Hematopoietic multipotent progenitor cell treated with erythropoietin and hydrocortisone succinate and interleukin-3 and kit ligand, for 4 days (in vitro differentiated cells): ENCODE measurements at places on chromosomes 12 and 14.

DNA sequence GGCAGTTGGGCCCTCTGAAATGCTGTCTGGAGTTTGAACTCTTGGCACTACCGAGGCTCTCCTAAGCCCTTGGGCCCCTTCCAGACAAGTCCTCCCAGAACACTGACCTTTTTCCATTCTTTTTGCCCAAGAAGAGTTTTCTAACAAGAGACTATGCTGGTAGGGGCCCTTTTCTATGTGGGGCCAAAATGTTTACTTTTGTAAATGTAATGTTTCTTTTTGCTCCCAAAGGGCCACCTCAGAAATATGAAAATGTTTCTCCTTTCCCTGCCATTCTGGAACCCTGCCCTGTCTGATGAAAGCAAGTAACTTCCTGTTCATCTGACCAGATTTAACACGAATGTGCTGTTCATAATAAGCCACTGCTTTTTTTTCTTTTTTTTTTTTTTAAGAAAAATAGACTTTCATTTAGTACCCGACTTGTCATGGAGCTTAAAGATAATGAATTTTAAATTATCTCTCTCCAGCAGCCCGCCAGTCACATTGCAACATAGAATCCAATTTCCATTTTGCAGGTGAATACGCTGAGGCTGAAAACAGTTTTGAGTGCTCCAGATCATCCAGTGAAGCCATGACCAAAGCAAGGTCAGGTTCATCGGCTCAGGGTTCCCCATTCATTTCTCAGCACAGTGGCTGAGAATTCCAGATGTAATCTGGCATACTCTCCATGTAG is 169.9 kb downstream of the DPF3 start:
- no peak for DNase-seq

DNA sequence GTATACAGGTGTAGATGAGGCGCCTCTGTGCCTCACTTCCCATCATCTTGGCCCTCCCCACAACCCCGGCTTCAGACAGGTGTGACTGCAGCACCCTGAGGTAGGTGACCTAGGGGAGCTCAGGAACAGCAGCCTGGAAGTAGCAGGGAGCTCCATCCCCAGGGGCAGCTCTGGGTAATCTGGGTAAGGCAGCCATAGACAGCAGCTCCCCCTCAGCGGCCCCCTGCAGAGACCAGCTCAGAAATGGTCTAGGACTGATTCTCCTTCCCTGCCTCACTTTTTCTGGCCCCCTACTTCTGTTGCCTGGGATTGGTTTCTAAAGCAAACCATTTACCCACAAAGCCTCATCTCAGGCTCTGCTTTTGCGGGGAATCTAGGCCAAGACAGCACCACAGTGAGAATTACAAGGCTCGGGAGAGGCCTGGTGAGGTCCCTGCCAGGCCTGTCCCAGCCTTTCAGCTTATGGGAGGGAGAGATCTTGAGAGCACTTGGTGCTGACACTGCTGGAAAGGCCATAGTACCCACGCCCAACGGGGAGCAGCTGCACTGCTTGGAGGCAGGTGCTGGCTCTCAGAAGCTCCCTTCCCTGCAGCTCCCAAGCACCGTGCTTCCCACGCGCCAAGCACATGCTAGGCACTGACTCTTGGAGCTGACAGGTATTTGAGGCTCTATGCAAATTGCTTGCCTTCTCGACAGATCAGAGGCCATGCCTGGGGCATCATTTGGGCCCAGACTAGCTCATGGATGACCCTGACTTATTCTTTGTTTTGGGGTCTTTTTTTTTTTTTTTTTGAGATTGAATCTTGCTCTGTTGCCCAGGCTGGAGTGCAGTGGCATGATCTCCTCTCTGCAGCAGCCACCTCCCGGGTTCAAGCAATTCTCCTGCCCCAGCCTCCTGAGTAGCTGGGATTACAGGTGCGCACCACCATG is 45.1 kb upstream of the TRAF3 start:
- DNase-seq: no peak

- peak; percentile 24 for DNase-seq
These were observed 75.3 kb upstream of the DUSP6 start for GRCh38 chr12:89427508-89428156.

DNA sequence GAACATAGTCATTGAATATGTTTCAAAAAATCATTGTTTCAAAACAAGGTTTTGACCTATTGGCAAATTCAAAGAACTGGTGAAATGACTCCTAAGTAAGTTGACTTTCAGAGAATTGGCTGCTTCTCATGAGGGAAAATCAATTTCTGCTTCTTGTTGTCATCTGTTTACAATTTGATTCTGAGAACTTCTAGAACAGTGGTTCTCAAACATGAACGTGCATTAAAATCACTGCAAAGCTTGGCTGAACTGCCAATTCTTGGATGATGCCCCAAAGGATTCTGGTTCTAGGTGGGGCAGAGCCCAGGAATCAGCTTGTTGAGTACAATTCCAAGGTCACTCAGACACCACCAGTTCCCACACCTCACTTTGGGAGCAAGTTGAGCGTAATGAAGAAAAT is 83.9 kb downstream of the ZFP36L1 start:
- DNase-seq: no peak

DNA sequence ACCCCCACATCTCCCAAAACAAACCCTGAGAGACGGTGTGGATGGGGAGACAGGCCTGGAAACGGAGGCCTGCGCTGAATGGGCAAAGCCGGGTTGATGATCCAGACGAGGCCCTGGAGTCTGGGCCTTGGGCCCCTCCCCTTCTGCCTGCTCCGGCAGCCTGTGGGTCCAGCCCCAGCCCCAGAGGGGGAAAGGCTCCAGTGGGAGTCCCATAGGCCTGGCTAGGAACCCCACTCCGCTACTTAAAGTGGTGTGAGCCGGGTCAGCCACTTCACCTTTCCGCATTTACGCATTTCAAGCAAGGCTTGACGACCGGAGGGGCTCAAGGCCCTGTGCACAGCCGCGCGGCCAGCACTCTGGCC is 695 bp upstream of the TNFAIP2 start:
- no peak for DNase-seq

- DNase-seq: no peak
These were observed 135.7 kb downstream of the DICER1 start for GRCh38 chr14:95021588-95021987.

GRCh38 chr14:59189786-59190368 is 1.4 kb downstream of the DAAM1 start:
- peak; percentile 95 for DNase-seq

DNA sequence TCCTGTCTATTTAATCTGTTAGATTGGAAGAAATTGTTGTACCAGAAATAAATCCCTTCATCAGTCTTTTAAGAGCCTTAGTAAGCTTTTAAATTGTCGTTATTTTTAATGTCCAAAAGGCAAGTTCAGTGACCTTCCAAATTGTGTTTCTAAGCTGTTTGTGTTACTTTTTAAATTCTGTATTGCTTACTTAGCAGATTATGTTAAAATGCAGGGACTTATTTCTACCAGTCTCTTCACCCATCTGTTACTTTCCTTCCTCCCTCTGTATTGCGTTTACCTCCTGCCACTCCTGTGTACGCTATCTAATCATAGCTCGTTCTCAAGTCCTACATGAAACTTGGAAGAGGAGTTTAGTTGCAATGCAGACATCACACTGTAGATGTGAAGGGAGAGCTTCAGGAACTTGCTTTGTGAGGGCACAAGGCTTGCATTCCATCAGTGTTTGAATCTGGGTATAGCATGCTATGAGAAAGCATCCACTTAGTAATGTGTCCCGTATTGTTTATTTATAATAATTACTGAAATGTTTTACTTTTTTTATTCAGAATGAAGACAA is 406.5 kb upstream of the RGS6 start:
- no peak for DNase-seq

DNA sequence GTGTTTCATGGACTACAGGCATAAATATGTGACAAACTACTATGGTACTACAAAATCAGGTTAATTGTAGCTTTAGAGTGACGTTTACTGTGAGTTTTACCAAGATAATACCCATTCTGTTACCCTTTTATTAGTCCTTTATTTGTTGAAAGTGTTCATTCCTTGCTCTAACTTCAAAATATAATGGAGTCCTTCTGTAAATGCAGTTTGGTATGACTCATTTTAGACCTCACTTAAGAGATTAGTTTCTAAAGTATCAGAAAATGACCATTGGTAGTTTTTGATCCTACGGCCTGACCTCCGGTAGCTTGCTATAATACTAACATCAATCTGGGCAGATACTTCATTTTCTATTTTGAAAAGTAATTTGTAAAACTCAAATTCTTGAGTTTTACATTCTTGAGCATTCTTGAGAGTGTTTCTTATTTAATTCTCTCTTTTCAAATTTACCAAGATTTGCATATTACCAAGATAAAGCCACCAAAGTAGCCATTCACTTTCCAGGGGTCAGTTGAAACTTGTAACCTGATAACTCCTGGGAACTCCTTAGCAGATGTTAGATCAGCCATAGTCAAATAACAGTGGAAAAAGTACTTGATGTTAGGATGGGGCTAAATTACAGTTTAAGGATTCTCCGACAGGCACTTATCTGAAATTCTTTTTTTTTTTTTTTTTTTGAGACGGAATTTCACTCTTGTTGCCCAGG is 4.2 kb downstream of the HSPA2 start:
- DNase-seq: no peak

- DNase-seq: peak; percentile 7
These were observed 127.2 kb downstream of the SLC15A5 start for GRCh38 chr12:16150276-16150675.

GRCh38 chr14:50173891-50174290 is 57.5 kb downstream of the SOS2 start:
- DNase-seq: no peak

DNA sequence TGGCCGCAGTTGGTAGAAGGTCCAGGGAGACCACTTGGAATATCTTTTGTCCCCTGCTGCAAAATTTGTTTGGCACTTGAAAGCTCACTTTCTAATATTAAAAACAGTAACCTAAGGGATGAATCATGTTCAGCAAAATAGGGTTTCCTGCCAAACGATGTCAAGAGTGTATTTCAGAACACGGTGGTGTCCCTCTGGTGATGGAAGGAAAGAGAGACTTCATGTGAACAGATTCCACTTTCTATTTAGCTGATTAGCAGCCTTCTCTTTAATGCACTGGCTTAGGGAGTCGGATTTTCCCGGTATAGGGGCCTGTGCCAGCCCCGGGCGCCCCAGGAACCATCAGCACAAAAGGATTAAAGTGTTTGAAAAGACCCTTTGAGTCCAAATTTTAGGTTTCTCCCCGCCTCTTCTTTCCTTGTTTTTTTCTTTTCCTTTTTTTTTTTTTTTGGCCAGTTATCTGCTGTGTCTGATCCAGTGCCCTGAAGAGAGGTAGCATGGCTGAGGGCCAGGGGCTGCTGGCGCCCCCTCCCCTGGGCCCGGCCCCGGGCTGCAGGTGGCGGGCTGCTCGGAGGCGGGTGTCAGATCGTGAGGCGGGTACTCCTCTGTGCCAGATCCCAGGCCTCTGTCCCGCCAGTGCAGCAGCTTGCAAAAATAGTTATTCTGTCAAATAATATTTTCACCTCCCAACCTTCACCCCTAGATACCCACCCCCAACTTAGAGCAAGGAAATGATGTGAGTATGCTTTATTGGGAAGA is 88.3 kb downstream of the TESC start:
- DNase-seq: no peak

- peak; percentile 51 for DNase-seq
These were observed 153.8 kb downstream of the MED13L start for GRCh38 chr12:116123451-116124258.

DNA sequence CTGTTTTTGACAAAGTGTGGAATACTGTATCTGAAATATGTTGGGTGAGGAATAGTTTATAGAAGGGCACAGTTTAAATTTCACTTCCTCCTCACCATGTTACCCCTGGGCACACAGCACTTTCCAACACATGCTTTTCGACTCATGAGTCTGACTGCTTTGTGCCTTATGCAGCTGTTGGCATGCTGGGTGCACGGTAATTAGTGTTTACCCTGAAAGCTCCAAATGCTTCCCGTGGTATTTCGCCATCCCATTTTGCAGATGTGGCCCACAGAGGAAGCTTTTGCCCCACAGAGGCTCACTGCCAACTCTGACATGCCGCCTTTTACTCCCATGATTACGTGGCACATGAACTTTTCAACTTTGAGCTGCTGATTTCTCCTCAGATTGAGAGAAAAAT is 168.6 kb downstream of the PRKCH start:
- DNase-seq: peak; percentile 41

GRCh38 chr12:12724421-12725085 is 7.4 kb downstream of the CDKN1B start:
- peak; percentile 49 for DNase-seq

GRCh38 chr14:98701377-98701776 is 570.6 kb downstream of the BCL11B start:
- DNase-seq: no peak

GRCh38 chr14:105258846-105259245 is 10.5 kb downstream of the BTBD6 start:
- DNase-seq: no peak

DNA sequence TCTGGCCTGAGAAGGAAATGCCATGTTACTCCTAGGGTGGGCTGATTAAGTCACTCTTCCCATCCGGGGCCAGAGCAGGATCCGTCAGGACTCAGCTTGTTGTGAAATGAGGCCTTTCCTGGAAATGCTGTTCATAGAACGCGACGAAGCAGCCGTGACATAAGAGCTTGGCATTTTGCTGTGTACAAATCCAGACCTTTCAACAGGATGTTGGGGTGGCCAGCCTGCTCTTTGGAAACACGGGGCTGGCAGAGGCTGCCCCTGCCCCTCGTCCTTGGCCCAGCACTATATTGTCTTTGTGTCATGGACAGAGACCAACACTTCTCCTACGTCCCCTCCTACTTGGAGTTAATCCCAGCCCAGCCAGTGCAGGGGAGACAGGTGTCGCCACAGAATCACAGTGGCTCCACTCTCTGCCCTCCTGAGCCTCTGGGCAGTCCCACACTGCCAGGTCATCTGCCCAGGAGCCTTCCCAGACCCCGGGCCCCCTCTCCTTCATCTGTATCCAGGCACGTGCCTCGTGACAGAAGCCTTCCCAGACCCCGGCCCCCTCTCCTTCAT is 18.6 kb upstream of the EIF5 start:
- peak; percentile 40 for DNase-seq

DNA sequence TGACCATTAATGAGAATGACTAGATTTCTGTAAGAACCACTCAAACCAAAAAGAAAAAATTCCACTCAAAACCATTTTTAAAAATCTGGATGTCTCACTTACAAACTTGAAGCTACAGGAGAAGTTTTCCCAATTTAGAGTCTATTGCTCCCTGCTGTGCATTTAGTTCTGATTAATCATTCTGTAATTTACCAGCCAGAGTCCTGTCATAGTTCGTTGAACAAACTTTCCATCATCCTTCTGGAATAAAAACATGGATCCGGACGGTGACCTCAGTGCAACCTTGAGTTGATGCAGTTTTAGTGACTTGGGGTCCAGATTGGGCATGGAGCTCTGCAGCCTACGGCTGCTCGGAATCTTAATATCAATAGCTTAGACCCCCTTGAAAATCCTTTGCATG is 73.4 kb downstream of the PRMT8 start:
- no peak for DNase-seq

GRCh38 chr14:100116134-100116533 is 43.3 kb downstream of the DEGS2 start:
- no peak for DNase-seq
